ENCODE measurements at places on chromosomes 4 and X.

- DNase-seq = no peak
Measured at GRCh38 chr4:98969878-98970785, 25.4 kb upstream of the METAP1 start.

GRCh38 chrX:136608295-136608933, 39.5 kb upstream of the CD40LG start:
- DNase-seq = no peak

- DNase-seq = no peak
Measured at GRCh38 chr4:150962245-150962644, 52.8 kb downstream of the LRBA start.

DNA sequence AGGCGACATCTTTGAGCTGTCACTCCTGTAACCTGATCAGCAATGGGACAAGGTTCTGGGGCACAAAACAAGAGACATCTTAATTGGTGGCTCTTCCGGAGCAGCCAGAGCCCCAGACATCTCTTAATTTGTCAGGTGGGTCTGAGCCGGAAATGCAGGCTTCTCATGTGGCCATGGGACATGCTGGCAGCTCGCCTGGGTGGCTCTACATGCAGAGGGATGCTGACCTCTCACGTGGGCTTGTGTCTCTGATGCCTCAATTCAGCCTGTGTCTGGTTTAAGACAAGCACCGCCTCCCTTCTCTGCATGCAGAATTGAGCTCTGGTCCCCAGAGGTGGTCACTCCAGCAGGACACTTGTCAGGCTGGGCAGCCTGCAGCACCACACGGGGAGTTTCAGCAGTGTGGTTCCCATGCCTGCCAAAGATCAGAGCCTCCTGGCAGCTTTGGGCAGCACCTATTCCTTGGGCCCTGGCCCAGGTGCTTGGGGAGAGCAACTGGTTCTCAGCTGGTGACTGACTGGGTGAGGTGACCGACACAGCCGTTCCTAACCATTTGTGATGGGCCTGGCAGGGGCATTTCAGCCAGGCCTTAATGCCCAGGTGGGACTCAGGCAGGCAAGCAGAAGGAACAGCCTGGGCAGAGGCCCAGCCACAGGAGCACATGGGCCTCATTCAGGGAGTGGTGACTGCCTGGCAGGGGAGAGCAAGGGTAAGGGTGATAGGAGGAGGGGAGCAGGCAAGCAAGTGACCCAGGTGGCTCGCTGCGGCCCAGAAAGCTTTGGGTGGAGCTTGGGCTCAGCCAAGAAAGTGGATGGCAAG, 53.4 kb downstream of the HMX1 start:
- no peak for DNase-seq

- DNase-seq = no peak
Measured at GRCh38 chr4:156475322-156475721, 496.3 kb downstream of the PDGFC start.

GRCh38 chrX:17495052-17495451, 120.1 kb downstream of the NHS start:
- no peak for DNase-seq

DNA sequence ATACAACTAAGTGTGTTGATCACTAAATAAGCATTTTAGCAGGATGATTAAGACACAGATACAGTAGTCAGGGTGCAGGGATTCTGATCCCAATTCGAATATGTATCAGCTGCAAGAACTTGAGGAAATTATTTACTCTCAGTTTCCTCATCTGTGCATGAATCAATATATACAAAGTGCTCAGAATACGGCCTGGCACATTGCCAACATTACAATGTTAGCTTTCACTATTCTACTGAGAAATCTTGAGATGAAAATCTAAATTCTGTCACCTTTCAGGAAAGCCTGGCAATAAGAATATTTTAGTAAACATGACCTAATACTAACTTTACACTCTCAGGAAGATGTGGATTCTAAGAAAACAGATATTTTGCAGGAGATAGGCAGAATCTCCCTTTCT, 1001.6 kb upstream of the IGFBP7 start:
- DNase-seq = no peak

GRCh38 chr4:157219711-157220370, 687 bp upstream of the GRIA2 start:
- DNase-seq = no peak

DNA sequence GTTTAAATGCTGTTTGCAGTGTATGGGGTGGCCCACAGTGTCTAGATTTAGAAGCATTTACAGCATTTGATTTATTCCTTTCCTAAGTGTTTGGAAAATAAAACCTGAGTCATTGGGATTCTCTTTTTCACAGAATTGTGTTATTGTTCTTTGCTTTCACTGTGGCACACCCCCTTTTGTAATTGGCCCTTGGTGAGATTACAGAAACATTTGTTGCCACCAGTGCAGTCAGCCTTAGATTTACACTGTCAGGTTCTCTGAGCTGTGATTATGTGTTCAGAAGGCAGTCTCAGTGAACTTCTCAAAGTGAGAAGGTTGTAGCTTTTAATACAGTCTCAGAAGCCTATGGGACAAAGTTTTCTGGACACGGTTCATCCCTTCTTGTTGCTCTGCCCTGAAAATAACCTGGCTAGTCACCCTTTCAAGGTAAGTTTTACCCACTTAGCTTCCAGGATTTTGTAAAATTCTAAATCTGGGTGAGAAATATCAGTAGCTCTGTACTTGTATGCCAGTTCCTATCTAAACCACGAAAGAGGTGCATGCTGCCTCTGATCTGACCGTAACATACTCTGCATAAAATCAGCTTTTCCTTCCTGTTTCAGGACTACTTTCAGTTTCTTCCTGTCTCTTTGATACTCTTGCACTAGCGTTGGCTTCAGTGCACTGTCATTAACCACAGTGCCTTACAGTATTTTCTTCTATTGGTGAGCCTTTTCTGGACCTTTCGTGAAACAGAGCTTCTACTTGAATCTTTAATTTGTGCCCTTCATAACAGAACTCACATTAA, 12.6 kb downstream of the RUFY3 start:
- no peak for DNase-seq

DNA sequence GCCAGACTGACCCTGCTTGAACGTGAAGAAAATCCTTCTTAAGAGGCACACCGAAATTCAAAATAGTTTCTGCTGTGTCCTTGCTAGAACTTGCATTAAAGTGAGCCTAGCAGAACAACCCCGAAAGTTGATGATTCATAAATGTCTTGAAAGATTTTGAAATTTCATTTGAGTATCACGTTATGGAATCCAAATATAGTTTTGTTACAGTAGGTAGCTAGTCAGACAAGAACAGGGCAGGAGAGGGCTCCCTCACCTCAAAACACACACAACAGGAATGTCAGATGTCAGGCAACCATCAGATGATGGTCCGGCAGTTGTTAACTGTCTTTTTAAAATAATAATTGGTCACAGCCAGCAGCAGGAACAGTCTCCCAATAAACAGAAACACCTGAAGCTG, 259.6 kb upstream of the GNPDA2 start:
- DNase-seq = no peak

GRCh38 chr4:7907142-7907541, 32.5 kb downstream of the AFAP1 start:
- no peak for DNase-seq

GRCh38 chr4:169272265-169272886, 1.6 kb upstream of the SH3RF1 start:
- DNase-seq = no peak

DNA sequence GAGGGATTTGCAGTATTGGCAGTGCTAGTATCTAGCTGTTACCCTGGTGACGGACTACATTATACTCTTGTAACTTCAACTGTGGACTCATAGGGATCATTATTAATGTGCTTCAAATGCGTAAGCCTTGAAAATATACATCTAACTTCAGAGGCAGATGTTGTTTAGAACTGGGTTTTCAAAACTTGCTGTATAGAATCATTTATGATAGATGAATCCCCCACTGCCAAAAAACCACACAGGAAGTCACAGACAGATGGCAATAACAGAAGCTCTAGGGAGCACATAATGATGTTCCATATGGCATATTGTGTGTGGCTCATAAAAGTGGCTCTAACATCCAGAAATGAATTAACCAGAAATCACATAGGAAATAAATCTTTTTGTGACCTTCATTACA, 62.3 kb upstream of the RELL1 start:
- DNase-seq = no peak

GRCh38 chr4:168028970-168029597, 63.3 kb upstream of the ANXA10 start:
- DNase-seq = no peak

GRCh38 chr4:101037249-101037648, 310.1 kb downstream of the PPP3CA start:
- no peak for DNase-seq

DNA sequence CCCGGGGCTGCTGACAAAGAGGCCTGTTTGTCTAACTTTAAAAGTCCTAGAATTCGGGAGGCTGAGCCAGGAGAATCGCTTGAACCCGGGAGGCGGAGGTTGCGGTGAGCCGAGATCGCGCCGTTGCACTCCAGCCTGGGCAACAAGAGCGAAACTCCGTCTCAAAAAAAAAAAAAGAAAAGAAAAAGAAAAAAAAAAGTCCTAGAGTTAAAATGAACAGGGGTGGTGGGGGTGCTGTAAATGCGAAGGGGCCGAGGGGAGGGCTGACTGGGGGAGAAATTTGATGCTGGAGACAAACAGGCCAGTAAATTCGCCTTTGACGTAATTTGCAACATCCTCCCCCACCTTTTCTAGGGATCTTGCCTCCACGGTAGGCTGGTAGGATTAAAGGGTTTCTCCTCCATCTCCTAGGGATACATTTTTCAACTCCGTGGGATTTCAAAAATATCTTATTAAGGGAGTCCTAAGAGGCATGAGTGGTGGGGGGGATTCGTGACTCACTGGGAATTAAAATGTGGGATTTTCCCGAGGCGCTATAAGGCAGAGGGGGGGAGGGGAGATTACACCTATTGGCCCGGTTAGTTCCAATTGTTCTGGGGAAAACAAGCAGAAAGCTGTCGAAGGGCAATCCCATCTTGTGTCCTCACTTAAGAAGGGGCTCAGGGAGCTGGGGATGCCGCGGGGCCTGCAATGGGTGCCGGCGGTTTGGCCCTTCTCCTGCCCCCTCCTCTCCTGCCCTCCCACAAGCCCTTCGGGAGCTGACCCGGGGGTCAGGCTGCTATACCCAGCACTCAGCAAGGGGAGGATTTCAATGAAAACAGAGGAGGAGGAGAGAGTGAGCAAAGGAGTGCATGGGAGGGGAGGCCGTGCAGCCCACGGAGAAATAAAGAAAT, 3.0 kb upstream of the BCOR start:
- DNase-seq = no peak

DNA sequence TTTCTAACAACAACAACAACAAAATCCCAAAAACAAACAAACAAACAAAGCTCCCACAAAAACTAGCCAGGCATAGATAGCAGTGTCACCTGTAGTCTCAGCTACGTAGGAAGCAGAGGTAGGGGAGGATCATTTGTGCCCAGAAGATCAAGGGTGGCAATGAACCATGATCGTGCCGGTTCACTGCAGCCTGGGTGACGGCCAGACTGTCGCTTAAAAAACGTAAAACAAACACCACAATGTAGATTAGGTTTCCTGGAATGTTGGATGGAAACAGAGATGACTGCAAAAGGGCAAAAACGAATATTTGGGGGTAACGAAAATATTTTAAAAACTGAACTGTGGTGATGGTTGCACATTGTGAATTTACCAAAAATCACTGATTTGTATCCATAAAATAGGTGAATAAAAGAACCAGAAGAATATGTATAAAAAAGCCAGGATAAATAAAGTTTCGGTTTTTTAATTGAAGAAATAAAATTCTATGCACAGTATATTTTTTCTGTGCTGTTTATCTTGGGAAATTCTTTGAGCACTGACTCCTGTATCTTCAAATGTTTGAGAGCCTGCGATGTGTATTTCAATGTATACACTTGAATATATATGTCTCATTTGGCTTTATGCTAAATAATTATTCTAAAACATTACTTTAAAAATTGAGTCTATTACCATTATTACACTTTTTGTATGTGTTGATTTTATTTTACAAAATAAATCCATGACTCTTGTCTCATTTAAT, 1477.0 kb downstream of the PCDH7 start:
- no peak for DNase-seq

DNA sequence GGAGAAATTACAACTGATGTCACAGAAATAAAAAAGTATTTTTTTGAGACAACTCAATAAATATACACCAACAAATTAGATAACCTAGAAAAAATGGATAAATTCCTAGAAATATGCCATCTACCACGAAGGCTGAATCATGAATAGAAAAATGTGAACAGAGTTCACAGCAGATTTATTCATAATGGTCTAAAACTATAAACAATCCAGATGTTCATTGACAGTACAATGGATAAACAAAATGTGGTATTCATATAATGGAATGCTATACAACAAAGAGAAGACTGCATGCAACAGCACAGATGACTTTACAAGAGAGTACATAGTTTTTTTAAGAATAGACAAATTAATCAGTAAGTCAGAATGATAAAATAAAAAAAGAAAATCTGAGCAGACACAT, 55.2 kb downstream of the CLOCK start:
- DNase-seq = no peak

GRCh38 chrX:45889471-45889870, 655.8 kb downstream of the ZNF674 start:
- DNase-seq = no peak

DNA sequence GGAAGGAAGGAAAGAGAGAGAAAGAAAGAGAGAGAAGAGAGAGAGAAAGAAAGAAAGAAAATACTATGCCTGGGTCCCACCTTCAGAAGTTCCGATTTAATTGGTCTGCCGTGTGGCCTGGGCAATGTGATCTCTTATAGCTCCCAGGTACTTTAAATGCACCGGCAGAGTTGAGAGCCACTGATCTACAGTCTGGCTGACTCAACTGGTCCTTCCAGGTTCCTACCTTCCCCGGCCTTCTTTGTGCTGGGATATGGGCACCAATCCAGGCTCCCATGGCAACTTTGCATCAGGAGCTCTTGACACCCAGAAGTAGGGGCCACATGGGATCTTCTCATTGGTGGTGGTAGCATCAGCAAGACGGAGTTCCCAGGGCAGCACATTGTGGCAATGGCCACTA, 186.5 kb upstream of the ATP6AP2 start:
- DNase-seq = no peak

DNA sequence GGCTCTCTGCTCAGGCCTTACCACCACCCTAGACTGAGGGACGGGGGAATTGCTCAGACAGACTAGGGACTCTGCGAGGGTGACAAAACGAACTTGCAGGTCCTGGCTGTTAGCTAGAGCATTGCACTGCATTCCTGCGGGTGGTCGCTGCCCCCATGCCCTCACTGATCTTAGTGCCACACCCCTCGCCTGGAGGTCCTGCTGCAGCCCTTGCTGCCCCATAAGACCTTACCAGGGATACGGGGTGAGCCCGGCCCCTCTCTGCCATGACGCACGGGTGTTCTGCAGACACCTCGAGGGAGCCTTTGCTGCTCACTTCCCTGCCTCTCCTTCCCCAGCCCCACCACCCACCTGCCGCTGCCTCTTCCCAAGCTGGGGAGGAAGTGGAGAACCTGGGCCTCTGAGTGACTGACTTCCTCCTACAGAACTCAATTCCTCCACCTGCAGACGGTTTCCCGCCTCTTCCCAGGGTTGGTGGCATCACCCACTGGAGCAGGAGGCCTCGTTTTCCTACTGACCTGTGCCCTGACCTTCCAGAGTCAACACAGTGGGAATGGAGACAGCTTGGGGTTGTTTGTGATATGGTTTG, 19.8 kb upstream of the TBC1D14 start:
- DNase-seq = no peak

GRCh38 chr4:119118397-119118796, 17.2 kb upstream of the MYOZ2 start:
- no peak for DNase-seq

Measured in activated CD8-positive, alpha-beta memory T cell treated with anti-CD3 and anti-CD28 coated beads for 1 hour (primary cell).